Stimulated activated CD4-positive, alpha-beta T cell treated with anti-CD3 and anti-CD28 coated beads, Interleukin-2, amount 100 ng/mL, for 48 hours (primary cell): ENCODE measurements at places on chromosomes 12 and 14.
A peak's percentile ranks its signal among the peaks of the same experiment; 100 is the strongest.

GRCh38 chr12:104654665-104655609, 198.2 kb downstream of the CHST11 start:
- no peak for DNase-seq

GRCh38 chr12:97921979-97922722, 459.5 kb downstream of the RMST start:
- DNase-seq: no peak

DNA sequence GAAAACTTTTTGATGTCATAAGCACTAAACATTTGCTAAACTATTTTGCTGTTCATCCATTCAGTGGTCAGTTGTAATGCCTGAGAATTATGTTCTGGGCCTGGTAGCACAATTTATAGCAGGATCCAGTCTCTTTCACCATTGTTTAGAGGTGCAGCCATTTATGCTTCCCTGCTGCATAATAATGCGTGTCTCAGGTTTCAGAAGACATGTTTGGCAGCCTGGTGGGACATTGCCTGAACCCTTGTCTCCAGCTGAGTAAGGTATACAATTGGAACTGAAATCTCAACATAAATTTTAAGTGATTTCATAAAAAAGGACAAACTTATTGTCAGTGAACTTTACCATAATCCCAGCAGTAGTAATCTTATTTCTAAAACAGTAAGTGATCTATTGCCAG, 94.8 kb downstream of the POLR3B start:
- no peak for DNase-seq

DNA sequence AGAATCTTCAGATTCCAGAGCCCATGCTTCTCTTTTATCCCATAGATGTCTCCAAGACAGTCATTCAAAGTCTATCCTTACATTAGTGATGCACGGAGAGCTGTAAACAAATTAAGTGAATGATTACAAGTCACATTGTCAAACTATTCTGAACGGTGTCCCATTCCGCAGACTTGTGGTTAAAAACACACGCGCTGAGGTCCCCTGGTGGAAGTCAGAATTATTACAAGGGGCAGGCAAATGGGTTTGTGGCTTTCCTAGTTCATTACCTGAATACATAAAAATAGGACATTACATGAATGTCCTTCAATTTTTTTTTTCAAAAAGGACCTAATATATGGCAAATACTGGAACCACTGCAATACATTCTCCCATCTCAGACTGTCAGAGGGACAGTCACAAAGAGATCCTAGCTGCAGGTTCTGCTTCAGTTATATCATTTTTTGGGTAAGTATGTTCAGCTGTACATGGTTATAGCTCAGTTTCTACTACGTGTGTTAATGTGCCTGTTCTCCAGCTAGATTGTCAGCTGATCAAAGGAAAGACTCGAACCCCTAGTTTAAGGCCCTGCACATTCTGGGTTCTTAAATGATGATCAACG, 53.1 kb upstream of the STON2 start:
- peak; percentile 53 for DNase-seq

- no peak for DNase-seq
Observed at GRCh38 chr14:65045006-65045405, 57.3 kb downstream of the MAX start.

DNA sequence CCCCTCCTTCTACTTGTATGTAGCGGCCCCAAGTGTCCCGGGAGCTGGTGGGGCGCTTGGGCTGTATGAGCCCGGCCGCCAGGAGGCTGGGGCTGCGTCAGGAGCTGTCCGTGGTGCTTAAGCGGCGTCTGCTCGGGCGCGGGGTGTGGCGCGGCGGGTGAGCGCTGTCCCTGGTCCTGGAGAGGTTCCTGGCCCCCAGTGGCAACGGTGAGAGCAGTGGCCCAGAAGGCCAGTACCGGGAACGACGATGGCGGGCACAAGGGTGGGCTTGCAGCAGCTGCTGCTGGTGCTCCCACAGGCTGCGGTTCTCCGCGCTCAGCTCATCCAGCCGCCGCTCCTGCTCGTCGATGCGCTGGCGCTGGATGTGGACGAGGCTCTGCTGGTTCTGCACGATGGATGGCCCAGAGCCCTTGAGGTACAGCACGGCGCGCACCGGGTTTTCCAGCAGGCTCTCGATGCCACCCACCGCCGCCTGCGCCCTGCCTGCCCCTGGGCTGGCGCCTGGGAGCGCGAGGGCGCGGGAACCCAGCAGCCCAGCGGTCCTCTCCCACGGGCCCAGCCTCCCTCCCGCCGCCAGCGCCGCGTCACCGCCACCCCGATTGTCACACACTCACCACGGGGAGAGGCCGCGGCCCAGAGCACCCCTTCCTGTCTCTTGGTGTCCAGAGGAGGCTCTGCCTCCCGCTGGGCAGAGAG, 41.9 kb upstream of the FKBP4 start:
- peak; percentile 73 for DNase-seq

DNA sequence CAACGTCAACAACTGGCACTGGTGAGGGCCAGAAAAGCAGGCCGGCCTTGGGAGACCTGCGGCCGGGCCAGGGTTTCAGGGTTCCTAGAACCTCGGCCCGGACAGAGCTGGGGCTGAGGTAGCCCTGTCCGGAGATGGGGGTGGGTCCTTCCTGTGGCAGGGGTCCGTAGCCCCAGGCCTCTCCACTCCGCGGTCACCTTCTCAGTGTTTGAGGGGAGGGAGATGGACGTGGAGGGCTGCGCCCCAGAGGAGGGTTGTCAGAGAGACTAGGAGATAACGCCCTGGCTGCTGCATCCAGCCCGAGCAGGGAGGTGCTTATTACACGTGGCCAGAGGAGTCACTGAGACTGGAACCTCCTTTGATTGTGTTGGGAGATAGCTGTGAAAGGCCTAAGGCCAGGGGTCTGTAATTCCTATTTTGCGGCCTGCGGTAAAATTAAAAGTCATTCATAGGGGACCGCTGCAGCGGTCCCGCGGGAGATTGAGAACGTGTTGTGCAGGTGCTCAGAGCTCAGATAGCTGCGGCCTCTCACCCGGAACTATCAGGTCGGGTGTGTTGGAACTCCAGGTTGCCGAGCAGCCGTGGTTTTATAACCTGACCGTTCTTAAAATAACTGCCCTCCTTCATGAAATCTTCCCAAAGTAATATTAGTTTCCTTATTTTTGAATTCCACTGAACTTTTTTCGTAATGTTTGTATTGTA, 507 bp downstream of the AHSA1 start:
- peak; percentile 16 for DNase-seq

- DNase-seq: no peak
Observed at GRCh38 chr12:68359674-68360073, 27.5 kb upstream of the MDM1 start.

GRCh38 chr12:114821570-114821969, 137.6 kb upstream of the TBX3 start:
- no peak for DNase-seq

- DNase-seq: no peak
Observed at GRCh38 chr12:103676893-103677292, 89.8 kb downstream of the STAB2 start.
